Activated CD8-positive, alpha-beta T cell treated with anti-CD3 and anti-CD28 coated beads for 36 hours (primary cell): ENCODE measurements at places on chromosomes 1 and 21. TPM values are rescaled to one million over a fixed set of nuclear protein-coding genes. Genes with fewer than 3 reads are reported as not detected.

DNA sequence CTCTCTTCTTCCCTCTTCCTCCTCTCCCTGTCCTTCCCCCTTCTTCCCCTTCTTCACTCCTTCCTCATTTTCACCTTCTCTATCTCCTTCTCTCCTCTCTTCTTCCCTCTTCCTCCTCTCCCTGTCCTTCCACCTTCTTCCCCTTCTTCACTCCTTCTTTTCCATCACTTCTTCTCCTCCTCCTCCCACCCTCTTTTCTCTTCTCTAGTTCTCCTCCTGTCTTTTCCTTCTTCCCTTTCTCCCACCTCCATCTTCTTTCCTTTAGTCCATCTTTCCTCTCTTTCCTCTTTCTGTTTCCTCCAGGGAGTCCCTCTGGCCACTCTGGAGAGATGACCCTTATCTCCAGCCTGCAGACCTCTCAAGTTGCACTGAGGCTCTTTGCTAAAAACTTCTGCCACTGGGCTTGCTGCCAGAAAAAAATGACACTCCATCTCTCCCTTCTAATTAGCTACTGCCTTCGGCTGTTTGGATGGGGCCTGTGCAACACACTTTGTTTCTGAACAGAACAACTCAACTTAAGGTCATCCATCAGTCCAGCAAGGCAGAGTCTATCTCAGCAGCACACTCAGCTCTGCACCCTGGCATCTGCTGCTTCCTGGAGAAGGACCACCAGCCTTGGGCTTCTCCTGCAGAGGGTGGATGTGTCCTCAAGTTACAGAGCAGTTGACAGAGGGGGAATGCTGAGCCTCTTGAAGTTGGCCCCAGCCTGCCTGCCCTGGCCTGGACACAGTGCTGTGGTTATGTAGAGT lies 538.8 kb downstream of the MATN1 start:
- DNase-seq, result no peak

The ROR1 gene
- total RNA-seq, result not detected

The LIN28A gene
- not detected for total RNA-seq

The EPB41 gene
- 80.3 TPM for total RNA-seq

The CENPF gene
- total RNA-seq, result 70.6 TPM

DNA sequence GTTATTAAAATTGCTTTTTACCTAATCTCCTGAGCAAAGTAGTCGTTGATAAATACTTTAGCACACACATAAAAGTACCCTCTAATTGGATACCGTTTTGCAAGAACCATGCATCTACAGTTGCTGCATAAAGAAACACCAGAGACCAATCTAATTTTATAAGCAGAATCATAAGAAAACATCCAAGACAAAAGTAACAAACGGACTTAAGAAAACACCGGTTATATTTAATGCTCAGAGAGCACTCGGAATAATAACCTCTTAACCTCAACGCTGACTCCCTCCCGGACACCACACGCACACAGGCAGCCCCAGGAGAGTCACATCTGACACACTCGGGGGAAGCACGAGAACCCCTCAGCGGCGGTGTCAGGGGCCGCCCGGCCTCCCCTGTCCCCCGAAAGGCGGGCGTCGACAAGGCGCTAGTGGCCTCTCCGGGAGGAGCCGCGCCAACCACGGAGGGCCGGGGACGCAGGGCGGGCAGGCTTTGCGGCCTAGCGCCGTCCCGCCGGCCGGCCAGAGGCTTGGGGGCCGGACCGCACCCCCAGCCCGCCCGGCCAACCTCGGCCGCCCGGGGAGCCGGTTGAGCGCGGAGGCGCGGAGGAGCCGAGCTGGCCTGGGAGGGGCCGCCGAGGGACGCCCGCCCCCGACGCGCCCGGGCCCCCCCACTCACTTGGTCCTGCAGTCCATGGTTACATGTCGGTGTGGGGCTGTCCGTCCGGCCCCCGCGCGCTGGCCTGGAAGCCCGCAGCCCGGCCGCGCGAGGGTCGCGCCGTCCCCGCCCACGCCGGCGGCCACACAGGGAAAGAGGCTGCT lies 606 bp downstream of the DENND1B start:
- peak; percentile 79 for DNase-seq

The RIPPLY3 gene
- not detected for total RNA-seq

The C1orf94 gene
- total RNA-seq, result not detected

- DNase-seq, result no peak
Observed at GRCh38 chr1:6239950-6240768, 3.8 kb upstream of the HES3 start.

DNA sequence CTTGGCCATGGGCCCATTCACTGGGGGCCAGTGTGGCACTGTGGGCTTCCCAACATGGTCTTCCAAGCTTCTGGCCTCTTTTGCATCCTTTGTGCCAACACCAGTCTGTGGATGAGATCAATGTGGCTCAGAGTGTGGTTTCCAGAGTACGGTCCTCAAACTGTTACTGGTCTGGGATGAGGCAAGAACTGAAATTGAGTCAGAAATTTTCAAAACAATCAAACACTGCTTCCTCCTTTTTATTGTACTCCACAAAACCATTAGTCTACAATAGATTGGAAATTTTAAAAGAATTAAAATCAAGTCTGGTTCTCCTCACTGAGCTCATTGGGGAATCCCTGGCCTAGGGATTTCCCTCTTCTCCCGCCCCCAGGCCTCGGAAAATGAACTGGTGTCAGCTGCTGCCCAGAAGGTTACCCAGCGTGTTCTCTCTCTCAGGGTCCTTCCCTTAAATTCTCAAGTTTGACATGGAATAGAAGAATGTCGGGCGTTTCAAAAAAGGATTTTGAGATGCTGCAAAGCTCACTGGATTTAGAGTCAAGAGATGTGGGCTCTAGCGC lies 222.0 kb downstream of the SDCCAG8 start:
- DNase-seq, result no peak

DNA sequence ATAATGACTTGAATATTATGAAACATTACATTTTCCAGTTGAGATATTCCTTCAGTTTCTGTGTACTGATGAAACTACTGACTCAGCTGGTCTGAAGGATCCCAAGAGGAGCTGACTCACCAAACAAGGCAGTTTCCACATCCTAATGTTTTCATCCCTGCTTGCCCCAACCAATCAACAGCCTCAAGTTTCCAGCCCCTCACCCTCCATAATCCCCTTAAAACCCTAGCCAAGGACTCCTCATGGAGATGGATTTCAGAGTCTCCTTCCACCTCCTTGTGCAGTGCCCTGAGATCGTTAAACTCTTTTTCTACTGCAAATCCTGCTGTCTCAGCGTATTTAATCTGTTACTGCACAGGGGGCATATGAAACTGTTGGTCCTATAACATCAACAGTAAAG lies 83.1 kb upstream of the HAO2 start:
- DNase-seq, result no peak

GRCh38 chr1:3125078-3125477 lies 56.1 kb downstream of the PRDM16 start:
- no peak for DNase-seq

The HES5 gene
- not detected for total RNA-seq

The OR1C1 gene
- total RNA-seq, result not detected

DNA sequence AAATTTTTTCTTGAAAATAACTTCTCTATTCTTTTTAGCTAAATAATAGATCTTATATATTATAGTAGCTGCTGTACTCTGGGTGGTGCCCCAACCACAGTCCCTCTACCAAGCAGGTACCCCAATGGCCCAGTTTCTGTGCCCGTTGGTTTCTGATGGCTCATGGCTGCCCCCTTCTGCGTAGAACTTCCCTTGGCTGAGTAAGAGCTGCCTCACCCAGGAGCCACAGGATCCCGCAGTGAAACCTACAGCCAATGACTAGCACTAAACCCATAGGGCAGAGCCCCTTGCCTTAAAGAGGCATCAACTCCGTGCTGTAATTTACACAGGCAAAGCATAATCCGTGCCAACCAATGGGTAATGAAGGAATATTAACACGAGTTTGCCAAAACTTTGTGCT lies 247.5 kb downstream of the USH2A start:
- DNase-seq, result no peak

DNA sequence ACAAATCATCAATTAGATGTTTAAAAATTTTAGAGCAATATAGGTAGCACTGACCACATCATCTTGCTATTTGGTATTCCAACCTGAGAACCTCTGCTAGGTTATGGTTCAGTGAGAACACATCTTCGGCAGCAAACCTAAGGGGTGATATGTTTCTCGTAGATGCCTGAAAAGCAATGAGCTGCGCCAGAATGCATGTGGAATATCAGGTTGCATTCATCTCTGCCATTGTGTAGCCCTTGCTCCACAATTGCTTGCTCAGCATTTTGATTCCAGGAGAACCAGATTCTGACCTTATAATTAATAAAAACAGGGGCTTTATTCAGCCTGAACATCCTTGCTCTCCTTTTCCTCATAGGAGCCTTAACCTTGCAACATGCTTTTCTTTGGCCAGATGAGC lies 408.1 kb downstream of the USH2A start:
- no peak for DNase-seq

DNA sequence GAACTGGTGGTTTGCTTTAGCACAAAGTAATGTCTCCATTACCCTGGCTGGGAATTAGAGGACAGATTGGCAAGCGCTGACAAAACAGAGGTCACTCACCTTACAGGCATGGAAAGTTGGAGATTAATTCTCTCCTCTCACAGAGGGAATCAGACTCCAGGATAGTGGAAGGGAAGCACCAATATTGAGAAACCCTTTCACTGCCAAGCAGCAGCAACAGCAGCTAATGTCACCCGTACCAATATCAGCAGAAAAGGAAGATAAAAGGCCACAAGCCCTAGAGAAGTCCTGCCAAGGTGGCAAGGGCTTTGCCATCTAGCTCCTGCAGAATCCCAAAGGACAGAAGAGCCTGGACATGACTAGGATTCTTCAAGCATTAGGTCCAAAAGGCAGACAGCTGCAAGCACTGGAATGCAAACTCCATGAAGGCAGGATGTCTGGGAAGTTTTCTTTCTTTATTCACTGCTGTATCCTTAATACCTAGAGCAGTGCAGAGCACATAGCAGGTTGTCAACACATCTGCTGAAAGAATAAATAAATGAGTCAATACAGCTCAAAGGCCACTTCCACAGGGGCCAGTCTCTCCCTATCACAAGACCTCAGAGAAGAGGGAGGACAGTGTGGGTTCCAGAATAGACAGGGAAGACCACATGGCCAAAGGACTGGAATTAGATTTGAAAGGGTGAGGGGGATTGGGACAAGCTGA lies 57.2 kb downstream of the ERI3 start:
- no peak for DNase-seq

The TFAP2E gene
- total RNA-seq, result 0.56 TPM

DNA sequence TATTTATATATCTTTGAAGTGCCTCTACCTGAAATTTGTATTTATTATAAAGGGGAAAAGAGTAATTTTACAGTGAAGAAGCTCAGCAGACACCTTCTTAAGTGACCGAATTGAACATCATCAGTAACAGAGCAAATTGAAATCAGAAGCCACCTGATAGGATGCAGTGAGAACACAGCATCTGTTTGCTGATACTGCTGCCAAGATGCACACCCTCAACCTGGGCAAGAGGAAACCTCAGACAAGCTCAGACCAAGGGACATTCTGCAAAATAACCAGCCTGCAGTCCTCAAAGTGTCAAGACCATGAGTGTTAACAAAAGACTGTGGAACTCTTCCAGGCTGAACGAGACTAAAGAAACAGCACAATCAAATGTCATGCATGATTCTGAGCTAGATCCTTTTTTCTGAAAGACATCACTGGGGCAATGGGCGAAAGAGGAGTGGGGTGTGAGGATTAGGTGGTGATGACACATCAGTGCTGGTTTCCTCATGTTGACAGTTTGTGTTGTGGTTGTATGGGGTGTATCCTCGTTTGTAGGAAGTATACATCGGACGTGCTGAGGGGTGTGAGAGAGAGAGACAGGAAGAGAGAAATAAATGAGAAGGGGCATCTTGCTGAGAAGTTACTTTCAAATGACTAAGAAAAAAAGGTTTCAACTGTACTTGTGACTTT lies 103.7 kb downstream of the ABCA4 start:
- DNase-seq, result peak; percentile 59

DNA sequence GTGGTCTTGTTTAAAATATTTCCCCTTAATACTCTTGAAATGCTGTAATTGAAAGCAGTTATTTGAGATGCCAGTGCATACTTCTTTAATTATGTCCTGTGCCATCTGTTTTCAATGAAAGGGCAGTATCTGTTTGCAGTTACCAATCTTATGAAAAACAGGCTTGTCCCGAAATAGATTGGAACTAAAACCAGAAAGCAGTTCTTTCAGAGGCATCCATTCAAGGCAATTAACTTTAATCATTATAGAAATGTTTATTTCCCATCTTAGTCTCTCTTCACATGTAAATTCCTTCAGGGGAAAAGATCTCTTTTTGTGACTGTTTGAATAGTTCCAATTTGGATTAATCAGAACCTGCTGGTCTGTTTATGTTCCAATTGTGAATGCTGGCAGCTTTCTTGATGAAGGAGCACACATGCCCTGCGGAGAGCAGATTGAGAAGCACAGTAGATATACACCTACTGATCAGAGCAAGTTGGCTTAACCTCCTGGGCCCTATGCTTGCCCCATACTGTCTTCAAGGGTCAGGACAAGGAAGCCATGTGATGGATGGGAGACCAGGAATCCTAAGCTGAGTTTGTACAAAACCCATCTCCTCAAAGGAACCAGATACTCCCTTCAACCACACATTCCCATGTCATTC lies 41.6 kb upstream of the MROH9 start:
- DNase-seq, result no peak

DNA sequence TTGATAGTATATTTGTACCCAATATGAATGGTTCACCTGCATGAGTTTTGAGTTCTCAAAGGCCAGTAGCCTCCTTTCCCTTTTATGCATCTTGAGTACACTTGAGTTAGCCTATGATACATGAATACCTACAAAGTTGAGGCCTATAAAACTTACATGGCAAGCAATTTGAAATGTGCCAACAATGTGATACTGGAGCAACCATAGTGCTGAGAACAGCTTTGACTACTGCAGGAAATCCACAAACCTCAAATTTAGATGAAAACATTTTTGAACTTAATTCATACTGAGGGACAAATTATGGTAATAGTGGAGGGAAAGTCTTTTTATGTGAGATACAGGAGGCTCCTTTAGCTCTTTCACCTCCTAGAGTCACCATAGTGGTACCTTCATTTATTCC lies 37.4 kb downstream of the LEPR start:
- no peak for DNase-seq

GRCh38 chr1:172117800-172118199 lies 276.5 kb downstream of the DNM3 start:
- peak; percentile 57 for DNase-seq

DNA sequence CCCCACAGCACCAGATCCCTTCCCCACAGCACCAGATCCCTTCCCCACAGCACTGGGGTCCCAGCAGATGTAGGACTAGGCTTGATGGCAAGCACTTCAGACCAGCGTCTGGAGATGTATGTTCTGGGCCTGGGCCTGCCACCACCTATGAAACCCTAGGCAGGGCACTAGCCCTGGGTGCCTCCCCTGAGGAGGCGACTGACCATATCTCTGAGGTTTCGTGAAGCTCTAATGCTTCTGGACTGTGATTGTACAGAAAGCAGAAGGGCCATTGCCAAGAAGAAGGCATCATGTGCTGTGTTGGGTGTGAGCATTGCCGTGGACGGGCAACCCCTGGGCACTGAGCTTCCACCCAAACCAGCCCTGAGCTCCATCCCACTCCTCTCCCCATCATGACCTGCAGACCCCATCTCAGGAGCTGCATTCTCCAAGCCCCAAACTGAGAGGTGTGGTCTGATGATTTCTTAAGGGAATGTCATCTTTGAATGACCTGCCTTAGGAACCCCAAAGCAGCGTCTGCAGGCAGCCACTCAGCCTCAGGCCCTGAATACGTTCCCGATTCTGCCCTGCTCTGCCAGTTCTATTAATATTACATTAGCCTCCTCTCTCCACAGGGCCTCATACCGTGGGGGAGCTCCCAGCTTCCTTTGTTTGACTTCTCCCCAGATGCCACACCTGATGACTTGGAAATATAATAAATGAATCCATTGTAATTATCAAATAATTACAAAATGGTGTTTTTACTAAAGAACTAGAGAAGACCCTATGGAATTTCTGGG lies 163.4 kb downstream of the TRIM33 start:
- DNase-seq, result no peak
